ENCODE measurements at places on chromosomes 16 and 17.

DNA sequence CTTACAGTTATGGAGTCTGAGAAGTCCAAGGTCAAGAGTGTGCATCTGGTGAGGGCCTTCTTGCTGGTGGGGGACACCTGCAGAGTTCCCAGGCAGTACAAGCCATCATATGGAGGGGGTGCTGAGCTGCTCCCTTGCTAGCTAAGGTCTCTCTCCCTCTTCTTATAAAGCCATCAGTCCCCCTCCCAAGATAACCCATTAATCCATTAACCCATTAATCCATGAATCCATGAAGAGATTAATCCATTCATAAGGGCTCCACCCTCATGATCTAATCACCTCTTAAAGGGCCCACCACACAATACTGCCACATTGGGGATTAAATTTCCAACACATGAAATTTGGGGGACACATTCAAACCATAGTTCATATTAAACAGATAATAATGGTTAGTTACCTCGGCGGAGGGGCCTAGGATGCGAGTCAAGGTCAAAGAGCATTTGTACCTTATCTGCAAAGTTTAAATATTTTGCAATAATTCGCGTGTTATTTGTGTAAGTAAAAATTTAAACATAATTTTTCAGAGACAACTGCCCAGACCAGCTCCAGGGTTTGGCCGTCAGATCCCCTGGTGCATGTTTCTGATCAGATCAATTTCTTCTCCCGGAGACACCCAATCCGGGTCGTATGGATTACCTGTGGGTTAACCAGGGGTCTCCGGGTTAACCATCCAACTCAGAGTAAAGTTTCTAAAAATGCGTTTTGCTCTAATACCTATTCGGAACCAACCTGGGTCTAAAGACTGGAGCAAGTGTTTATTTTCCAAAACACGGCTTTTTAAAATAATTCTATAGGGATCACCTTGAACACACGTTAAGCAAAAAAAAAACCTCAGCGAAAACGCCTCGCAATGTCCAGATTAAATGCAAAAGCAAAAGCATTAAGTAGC is 740 bp upstream of the POLR3E start:
- DNase-seq: no peak

GRCh38 chr16:80189476-80190175 is 351.2 kb upstream of the DYNLRB2 start:
- no peak for DNase-seq

- DNase-seq: no peak
Measured at GRCh38 chr16:79325226-79325945, 275.2 kb downstream of the MAF start.

- DNase-seq: no peak
Measured at GRCh38 chr17:77889866-77890760, 68.4 kb upstream of the TNRC6C start.

DNA sequence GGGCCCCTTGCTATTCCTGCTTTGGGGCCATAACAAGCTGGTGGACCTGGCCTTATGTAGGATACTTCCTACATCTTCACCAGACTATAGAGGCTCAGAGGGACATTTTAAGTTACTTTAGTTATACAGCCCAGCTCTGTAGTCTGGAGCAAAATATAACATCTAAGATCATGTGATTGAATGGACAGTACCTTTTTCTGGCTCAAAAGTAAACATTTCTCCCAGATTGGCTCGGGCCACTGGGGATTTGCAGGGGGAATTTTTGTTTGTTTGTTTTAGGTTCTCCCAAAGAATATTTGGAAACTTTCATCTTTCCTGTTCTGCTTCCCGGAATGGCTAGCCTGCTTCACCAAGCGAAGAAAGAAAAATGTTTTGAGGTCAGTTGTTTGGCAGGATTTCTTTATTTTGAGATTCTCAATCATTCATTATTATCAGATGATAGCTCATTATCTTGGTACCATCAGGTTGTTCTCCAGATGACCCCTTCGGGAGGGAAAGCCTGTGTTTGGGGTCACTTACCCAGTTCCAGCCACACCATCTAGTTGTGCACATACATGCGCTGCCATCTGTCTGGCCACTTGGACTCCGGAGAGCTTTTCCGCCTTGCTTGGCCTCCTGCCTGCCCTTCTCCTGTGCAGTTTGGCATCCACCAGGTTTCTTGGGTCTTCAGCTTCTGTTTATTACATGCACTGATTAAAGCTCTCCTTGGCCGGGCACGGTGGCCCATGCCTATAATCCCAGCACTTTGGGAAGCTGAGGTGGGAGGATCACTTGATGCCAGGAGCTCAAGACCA is 17.2 kb downstream of the IQCK start:
- no peak for DNase-seq

DNA sequence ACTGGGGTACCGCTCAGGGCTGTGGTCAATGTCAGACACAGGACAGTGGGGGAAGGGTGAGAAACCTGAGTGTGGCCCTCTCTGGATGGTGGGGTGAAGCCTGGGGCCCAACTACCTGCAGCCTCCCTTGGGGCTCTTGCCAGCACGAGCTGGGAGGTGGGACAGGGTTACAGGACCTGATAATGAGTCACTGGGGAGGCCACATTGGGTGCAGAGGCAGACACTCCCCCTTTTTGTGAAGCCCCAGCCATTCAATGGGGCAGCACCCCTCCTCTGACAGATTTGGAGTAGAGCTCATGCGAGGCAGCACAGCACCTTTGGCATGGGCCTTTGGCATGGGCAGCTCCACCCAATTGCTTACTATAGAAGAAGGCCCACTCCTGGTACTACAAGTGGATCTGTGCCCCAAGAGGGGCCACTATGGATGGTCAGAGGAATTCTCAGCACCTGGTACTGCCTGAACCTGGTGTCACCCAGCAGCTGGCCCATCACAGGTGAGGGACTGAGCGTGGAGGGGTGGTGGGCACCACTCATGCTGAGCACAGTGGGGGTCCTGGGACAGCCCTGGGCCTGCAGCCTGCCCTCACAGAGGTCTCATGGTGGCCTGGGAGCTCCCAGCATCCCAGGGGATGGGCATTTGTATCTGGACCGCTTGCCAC is 45.2 kb upstream of the SMPD3 start:
- no peak for DNase-seq

- DNase-seq: no peak
Measured at GRCh38 chr17:12826431-12826830, 37.1 kb downstream of the ARHGAP44 start.

DNA sequence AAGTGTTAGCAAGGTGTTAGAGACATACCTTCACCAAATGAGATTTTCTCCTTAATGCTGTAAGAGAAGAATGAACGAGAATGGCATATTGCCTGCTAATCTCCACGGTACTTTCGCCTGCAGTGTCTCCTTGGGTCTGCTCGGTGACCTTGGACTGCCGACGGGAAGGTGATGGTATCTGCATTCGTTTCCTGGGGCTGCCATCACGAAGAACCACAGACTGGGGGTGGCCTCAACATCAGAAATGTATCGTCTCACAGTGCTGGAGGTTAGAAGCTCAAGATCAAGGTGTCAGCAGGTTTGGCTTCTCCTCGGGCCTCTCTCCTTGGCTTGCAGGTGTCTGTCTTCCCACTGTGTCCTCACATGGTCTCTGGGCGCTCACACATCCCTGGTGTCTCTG is 86.3 kb upstream of the TNRC6C start:
- DNase-seq: no peak

- DNase-seq: no peak
Measured at GRCh38 chr17:47927821-47928400, 13.5 kb upstream of the PNPO start.

DNA sequence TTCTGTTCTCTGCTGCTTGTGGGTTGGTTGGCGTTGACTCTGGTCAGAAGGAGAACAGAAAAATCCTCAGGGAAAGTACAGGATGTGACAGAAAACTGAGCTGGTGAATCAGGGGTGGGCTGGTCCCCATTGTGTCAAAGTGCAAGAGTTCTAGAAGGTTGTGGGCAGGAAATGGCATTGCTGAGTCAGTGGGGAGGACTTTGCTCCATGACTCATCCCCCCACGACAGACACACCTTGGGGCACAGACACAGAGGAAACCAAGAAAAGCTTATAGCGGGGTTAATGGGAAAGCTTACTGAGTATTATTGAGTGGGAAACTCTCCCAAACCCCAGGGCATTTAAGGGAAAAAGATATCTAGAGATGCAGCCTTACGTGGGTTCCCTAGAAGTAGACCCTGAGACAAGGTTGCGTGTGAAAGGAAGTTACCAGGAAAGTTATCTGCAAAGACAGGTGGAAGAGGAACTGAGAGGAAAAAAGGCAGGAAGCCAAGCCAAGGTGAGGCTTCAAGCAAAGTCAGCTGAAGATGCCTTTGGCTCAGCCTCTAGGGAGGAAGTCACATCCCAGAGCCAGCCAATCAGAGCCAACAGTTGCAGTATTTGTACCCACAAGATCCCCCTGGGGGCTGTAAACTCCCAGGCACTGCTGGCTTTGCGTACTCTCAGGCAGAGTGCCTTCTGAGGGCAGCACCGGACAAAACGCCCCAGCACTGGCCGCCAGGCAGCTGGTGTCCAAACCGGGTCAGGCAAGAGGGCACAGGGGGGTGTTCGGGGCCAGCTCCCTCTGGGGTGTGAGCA is 86.4 kb downstream of the FOXL1 start:
- peak; percentile 60 for DNase-seq

- no peak for DNase-seq
Measured at GRCh38 chr17:41391535-41391934, 5.9 kb downstream of the KRT31 start.

GRCh38 chr16:83046664-83047063 is 419.9 kb downstream of the CDH13 start:
- no peak for DNase-seq

DNA sequence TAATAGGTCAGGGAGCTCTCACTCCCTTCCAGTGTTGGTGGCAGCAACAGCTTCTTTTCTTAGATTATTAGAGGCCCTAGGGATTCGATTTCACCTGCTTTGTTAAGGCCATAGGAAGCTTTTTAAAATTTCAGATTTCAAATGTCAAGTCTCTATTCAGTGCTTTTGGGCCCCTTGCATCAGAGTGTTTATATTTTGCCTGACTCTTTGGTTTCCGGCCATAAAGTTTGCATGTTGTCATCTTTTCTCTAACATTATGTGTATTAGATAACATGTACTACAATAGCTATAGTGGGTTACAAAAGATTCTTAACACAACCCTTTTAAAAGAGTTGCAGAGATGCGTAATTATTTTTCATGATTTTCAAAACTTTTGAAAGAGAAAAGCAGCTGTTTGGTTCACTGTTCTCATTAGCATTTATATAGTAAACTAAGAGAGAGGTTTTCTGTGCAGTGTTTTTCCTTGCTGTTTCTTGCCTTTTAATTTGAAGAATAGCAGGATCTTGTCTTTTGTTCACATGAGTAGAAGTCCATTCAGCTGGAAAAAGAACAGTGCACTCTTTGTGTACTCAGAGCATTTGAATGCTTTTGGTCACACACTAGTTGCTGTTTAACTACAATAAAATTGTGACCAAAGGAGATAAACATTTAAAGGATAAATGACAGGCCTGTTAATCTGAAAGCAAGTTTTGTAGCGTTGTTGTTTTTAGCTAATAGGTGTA is 52.5 kb downstream of the FTO start:
- no peak for DNase-seq

- no peak for DNase-seq
Measured at GRCh38 chr16:56309008-56309407, 116.3 kb downstream of the AMFR start.

DNA sequence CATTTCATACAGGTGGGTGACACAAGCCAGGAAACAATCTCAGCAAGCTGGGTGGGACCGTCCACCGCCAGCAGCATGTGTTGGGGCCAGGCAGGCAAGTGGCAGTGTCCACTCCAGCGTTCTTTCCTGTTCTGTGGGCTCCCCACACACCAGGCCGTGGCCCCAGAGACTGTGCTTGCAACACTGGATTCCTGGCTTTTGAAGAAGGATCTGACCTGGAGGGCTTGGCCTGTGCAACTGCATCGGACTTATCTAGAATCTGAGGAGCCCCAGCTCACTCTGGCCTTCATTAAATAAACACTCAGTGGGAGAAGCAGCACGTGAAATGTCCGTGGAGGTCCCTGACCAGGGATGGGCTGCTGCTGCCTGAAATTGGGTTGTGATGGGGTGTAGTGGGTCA is 3.2 kb downstream of the KSR1 start:
- DNase-seq: no peak

DNA sequence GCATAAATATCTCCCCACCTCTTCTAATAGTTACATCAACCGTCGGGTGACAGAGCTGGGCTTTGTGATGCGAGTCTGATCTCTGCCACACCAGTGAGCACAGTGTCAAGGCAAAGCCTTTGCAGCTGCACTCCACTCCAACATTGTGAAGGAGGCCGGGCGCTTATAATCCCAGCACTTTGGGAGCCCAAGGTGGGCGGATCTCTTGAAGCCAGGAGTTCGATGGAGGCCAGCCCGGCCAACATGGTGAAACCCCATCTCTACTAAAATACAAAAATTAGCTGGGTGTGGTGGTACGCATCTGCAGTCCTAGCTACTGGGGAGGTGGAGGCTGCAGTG is 18.9 kb downstream of the CYB5D2 start:
- no peak for DNase-seq

GRCh38 chr17:52158450-52159042 is at the start of gene CA10:
CA10 (minus strand) TSS chr17:52158714.
- no peak for DNase-seq

GRCh38 chr16:50900391-50900942 is 158.6 kb downstream of the CYLD start:
- DNase-seq: no peak

GRCh38 chr17:68497885-68498319 is 14.3 kb upstream of the PRKAR1A start:
- DNase-seq: no peak

- DNase-seq: no peak
Measured at GRCh38 chr16:2586241-2586640, 48.4 kb downstream of the PDPK1 start.

GRCh38 chr16:49782405-49782804 is 73.5 kb downstream of the ZNF423 start:
- no peak for DNase-seq

- DNase-seq: no peak
Measured at GRCh38 chr16:73040136-73040535, 7.8 kb downstream of the ZFHX3 start.

DNA sequence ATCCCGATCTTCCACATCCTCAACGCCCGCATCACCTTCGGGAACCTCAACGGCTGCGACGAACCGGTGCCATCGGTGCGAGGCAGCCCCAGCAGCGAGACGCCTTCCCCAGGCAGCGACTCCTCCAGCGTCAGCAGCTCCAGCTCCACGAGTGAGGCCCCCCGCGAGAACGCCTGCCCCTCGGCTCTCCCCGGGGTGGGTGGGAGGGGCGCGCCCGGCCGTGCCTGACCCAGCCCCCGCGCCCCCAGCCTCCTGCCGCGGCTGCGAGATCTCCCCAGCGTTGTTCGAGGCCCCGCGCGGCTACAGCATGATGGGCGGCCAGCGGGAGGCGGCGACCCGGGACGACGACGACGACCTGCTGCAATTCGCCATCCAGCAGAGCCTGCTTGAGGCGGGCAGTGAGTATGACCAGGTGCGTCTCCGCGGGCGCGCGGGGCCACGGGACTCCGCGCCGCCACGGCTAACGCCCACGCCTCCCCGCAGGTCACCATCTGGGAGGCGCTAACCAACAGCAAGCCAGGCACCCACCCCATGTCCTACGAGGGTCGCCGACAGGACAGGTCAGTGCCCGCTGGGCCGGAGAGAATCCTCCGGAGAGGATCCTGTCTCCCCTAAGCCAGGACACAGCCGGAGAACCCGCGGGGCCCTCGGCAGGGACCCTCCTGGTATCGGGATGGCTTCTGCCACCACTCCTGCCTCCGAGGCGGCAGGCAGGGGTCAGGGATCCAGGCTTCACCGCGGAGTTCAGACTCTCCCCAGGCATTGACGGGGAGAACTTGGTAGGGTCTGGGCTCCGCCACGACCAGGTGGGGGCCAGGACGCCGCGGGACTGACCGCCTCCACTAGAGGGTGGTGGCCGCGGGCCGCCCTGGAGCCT is 10.1 kb downstream of the CORO6 start:
- DNase-seq: no peak
